ENCODE measurements at places on chromosomes 3 and 15.

DNA sequence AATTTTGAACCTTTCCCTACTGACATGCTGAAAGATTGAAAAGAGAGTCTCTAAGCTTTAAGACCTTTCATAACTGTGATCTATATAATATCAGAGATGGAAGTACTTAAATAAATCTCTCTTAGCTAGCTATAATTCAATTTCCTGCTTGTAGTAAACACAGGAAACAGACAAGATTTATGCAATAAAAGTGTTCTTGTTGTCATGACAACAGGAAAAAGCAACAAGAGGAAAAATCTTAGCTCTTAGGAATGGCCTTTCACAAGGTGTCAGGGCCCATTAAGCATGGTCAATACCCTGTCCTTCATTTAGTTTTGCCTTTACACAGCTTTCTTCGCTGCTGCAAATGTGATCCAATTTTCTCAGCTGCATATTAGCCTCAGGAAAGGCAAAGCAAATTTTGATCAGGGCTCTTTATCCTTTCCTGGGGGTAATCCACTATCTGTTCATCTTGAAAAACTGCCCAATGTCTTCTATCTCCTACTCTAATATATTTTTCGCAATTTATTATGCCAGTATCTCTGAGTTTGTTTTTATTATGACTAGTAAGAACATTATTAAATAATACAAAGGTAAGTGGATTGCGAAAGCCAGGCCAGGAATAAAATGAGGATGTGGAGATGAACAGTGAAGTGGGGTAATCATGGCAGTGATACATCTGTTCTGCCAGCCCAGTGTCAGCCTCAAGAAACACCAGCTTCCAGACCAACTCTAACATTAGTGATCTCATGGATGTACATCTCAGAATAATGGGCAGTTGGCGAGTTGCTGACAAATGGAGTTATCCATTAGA, 28.7 kb downstream of the SIDT1 start:
- DNase-seq = no peak

DNA sequence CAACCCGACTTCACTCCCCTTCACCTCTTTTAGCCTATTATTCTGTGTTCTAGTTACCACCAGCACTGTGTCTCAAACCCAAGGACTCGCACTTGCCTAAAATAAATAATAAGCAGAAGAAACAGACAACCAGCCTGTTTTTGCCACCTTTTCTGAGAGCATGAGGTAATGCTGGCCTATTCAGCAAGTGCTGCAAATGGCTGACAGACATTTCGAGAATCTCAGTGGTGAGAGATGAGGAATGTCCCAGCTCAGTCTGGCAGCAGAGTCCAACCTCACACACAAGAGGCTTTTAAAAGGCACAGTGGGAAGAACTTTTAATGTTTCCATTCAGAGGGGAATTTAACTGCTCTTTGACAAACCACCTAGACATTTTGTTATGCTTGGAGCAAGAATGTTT, 143.3 kb upstream of the GMNC start:
- DNase-seq = no peak

GRCh38 chr15:85430406-85431204, 50.2 kb downstream of the AKAP13 start:
- DNase-seq = no peak

GRCh38 chr3:16741890-16742289, 136.7 kb upstream of the DAZL start:
- DNase-seq = no peak

DNA sequence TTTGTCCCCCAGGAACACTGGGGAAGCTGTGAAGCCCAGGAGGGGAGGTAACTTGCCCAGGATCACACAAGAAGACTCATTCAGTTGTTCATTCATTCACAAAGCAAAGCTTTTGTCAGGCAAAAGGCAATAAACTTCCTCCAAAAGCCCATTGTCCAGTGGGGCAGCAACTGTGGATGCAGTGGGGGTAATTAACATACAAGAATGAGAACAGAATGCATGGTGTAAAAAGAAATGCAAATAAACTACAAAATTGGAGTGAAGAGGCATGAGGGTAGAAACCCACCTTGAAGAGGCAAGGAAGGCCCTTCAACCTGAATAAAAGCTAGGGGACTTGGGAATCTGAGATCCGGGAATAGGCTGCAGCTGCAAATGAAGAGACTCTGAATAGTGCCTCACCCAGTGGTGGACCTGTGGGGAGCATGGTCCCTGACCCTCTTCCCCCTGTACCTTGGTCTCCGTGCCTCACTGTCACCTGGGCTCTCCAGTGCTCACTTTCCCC, 363.6 kb downstream of the CLSTN2 start:
- no peak for DNase-seq

DNA sequence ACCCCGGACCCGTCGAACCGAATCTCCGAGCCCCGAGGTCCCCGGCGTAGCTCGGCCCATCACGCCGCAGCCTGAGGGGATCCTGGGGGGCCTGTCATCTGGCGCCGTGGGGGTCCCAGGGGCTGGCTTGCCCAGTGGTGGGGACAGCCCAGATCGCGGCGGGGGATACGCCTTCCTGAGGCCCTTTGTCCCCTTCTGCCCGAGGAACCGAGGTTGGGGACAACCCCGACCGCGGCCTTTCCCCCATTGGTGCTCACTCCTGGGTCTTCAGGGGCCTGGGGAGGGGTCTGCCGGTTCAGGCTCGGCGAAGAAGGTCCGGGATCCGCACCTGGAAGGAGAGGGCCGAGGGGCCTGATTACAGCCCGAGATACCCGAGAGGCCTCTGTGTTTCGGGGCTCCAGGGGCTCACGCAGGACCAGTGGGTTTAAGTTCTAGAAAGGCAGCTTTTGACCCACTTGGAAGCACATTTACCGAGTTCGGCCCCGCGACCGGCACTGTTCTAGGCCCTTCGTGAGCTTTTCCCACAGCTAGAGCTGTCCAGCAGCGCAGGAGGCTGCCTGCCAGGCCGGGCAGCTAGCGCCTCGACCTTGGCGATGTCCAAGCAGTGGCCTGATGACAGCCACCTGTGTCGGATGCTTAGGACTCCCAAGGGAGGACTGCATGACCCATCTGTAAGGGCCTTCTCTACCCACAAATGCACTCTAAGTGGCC, 504 bp downstream of the ABHD2 start:
- DNase-seq = no peak

GRCh38 chr3:48314542-48314941, 18.9 kb downstream of the SPINK8 start:
- DNase-seq = no peak
